ENCODE measurements at places on chromosomes 3 and 15. TPM values are rescaled to one million over a fixed set of nuclear protein-coding genes. Genes with fewer than 3 reads are reported as not detected.

DNA sequence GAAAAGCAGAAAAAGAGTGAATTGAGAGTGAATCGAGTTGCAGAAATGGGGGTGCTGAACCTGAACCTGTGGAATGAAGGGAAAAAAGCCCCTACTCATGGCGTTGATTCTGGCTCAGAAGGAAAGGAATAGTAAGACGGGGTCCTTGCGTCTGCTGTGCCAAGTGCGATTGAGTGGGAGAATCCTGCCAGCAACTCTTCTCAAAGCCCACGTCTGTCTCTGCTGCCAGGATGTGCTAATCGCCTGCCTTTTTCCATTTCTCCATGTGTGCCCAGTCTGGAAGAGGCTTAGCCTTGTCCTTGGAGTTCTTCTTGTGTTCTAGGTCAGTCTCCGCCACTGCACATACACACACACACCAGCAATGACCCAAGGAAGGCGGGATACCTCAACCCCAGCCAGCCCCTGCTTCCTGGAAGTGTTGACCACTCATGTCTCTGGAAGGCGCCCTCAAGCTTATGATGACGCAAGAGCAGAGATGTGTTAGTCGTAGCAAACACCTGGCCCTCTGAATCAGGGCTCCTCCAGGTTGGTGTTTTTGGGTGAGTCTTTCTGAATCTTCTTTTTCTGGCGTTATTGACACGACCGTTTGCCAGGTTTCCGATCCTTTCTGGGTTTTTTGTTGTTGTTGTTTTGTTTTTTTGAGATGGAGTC, 262.4 kb upstream of the PROK2 start:
- no peaks in the 10 kb centered on the region for H3K36me3 ChIP-seq
- DNase-seq: no peak
- H3K4me1 ChIP-seq: peaks cover 38% of the 10 kb centered on the region
- no peaks in the 10 kb centered on the region for H3K27me3 ChIP-seq
- H3K27ac ChIP-seq: no peak overlapping the region

DNA sequence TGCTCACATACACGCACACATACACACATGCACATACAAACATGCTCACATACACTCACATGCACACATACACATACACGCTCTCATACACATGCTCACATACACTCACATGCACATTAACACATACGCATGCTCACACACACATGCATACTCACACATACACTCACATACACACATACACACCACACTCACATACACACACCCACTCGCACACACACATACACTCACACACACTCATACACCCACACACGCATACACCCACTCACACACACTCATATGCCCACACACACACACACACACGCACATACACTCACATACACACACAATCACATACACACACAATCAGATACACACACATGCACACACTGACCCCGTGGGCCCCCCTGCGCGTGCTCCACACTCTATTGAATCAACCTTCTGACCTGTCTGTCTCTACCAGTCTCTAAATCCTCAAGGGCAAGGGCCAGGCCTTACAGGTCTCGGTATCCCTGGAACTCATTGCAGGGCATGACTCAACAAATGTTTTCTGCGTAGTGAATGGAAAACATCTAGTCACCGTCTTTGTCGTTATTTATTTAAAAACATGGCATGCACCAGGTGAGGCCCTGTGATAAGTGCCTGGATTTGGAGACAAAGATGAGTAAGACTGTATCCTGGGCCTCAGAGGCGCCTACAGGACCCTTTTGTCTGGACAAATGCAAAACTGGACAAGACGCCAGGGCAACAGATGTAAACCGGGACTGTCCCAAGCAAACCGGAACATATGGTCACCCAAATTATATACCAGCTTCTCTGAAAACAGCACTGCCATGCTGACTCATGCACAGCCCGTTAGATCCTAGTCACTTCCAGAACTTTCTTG, 41.8 kb downstream of the GRK7 start:
- H3K27me3 ChIP-seq: no peaks in the 10 kb centered on the region
- no peak overlapping the region for H3K4me3 ChIP-seq
- H3K4me1 ChIP-seq: peaks cover 8% of the 10 kb centered on the region
- no peak overlapping the region for H3K27ac ChIP-seq
- DNase-seq: no peak

GRCh38 chr15:40953713-40954074, 423 bp downstream of the CHAC1 start:
- no peak for DNase-seq
- peaks cover 19% of the 10 kb centered on the region for H3K4me1 ChIP-seq
- no peak overlapping the region for H3K27ac ChIP-seq
- H3K36me3 ChIP-seq: no peaks in the 10 kb centered on the region

DNA sequence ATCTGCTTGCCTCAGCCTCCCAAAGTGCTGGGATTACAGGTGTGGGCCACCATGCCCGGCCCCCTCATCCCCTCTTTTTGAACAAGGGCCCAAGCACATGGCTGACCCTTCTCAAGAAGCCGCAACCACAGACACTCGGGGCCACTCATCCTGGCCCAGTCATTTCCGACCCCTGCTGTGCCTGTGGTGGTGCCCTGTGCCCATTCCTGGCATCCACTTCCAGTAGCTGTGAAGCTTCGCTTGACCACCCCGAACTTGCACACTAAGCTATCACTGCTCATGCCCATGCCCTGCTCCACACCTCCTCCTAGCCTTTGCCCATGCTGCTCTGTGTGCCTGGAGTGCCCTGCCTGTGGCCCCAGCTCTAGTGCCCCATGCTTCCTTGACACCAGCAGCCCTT, 8.3 kb downstream of the TMEM44 start:
- H3K36me3 ChIP-seq: no peaks in the 10 kb centered on the region
- no peak overlapping the region for H3K27ac ChIP-seq
- H3K4me3 ChIP-seq: no peak overlapping the region
- no peak for DNase-seq
- no peaks in the 10 kb centered on the region for H3K4me1 ChIP-seq
- H3K27me3 ChIP-seq: no peaks in the 10 kb centered on the region

- H3K4me3 ChIP-seq: no peak overlapping the region
- H3K4me1 ChIP-seq: no peaks in the 10 kb centered on the region
- no peak overlapping the region for H3K27ac ChIP-seq
Observed at GRCh38 chr3:62939707-62940106, 64.5 kb upstream of the CADPS start.

GRCh38 chr3:33186524-33187367, 31.9 kb downstream of the SUSD5 start:
- H3K27ac ChIP-seq: no peak overlapping the region
- no peak overlapping the region for H3K4me3 ChIP-seq
- no peaks in the 10 kb centered on the region for H3K27me3 ChIP-seq
- H3K36me3 ChIP-seq: no peaks in the 10 kb centered on the region
- DNase-seq: no peak

PSTPIP1 gene
- polyA plus RNA-seq: 86.8 TPM

OXTR gene
- polyA plus RNA-seq: not detected

KLHL40 gene
- polyA plus RNA-seq: not detected

All from CD14-positive monocyte (primary cell).